ENCODE measurements at places on chromosomes 2 and 18.

GRCh38 chr2:35871672-35872071 is 483.9 kb upstream of the CRIM1 start:
- no peak for DNase-seq

GRCh38 chr2:23658466-23658942 is 268.4 kb downstream of the ATAD2B start:
- DNase-seq: peak; percentile 44

DNA sequence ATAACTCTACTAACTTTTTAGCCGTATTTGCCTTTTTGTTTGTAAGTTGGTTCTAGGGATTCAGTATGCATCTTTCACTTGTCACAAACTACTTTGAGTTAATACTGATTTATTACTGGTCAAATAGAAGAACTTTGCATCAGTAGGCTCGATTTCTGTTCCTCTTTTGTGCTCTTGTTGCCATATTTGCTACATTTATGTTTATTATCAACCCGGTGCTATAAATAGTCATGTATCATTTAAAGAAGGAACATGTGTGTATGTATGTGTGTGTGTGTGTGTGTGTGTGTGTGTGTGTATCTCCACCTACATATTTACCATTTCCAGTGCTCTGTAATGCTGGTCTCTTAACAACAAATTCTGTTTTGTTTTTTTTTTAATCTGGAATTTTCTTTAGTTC is 79.6 kb upstream of the B3GNT7 start:
- DNase-seq: no peak

GRCh38 chr2:27231921-27232320 is 14.8 kb downstream of the CAD start:
- no peak for DNase-seq

- no peak for DNase-seq
Observed at GRCh38 chr2:64773461-64774118, 119.9 kb upstream of the SERTAD2 start.

DNA sequence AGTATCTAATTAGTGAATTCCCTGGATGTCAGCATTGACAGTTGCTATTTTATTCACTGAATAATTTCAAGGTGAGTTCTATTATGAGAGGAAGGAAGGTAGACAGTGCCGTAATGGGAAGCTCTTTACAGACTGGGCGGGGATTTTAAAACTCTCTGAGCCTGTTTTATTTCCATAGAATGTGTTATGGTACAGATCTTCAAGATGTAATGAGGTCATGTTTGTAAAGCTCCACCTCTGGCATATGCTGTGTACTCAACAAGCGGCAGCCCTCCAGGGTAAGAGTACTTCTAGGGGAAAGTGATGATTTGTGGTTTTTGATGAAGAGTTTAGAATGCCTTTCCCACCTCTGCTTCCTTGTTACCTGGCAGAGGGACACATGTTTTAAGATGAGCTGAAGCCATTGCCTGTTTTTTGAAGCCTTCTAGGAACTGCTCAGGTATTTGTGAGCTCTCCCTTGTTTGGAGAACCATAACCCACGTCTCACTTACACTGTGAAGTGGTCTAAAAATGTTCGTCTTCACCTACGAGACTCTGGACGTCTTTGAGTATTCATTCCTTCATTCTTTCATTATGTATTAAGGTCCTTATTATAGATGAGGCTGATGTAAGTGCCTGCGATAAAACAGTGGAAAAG is 251.2 kb downstream of the PTGR3 start:
- no peak for DNase-seq

- DNase-seq: no peak
Observed at GRCh38 chr2:160650196-160651118, 156.8 kb upstream of the RBMS1 start.

DNA sequence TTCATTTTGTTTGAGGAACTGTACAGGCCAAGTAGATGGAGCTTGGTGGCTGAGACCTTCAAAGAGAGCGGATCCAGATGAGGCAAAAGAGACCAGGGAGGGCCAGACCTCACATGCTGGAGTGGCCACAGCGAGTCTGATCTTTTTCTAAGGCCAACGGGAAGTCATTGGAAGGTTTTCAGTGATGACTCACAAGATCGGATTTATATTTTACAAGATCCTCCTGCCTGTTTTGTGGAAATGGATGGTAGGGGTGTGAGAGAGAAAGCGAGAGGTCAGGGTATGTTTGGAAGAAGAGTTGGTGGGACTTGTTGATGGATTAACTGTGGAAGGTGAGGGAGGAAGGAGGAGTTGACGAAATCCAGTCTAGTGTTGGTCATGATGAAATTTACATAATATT is 44.6 kb upstream of the TUBA3D start:
- DNase-seq: no peak

DNA sequence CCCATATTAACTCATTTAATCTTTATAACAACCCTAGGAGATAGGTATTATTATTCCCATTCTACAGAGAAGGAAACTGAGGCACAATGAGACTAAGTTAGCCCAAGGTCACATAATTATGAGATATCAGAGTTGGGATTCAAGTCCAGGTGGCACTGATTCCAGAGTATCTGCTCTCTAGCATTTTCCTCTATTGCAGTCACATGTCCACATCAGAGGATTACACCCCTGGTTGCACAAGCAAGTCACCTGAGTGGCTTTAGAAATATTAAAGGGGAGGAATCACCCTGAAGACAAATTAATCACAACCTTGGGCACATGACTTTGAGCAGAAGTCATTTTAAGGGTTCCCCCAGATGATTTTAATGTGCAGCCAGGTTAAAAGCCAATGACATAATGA is 23.8 kb downstream of the SRD5A2 start:
- DNase-seq: no peak

GRCh38 chr2:172287190-172287589 is 140.2 kb upstream of the ITGA6 start:
- DNase-seq: no peak

- no peak for DNase-seq
Observed at GRCh38 chr2:23484275-23484674, 99.3 kb downstream of the KLHL29 start.

DNA sequence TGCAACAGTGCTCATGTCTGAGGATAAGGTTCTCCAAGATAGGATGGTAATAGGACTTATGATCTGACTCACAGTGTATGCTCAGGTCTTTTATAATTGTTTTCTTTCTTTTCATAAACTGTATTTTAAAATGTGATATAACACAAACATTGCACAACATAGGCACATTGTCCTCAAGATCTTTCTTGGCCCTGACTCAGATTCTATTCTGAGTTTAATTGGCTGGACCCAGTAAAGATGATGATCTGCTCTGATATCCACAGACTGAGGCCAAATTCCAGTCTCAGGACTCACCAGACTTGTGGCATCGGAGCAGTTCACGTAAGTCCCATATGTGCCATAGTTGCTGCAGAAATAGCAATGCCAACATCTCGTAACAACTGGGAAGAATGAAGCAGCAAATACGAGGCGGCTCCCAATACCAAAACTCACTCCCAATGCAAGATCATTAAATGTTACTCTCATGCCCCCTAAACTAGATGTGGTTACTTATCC is 448.9 kb upstream of the SLC14A2 start:
- no peak for DNase-seq

DNA sequence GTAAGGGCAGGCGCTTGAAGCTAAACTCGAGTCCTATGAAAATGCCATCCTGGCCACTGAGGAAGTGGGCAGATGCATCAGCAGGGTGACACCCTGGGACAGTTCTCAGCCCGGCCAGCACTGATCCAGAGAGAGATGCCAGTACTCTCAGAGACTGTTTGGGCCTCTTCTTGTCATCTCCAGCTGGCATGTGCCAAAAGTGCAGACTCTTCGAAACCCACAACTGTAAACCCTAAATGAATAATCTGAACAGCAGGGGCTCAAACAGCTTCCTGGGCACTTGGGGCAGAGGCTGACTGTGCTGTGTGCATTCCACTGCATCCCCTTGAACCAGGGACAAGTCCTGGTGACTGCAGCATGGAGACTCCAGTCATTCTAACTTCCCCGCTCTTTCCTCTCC is 204.2 kb upstream of the SMAD2 start:
- DNase-seq: no peak

DNA sequence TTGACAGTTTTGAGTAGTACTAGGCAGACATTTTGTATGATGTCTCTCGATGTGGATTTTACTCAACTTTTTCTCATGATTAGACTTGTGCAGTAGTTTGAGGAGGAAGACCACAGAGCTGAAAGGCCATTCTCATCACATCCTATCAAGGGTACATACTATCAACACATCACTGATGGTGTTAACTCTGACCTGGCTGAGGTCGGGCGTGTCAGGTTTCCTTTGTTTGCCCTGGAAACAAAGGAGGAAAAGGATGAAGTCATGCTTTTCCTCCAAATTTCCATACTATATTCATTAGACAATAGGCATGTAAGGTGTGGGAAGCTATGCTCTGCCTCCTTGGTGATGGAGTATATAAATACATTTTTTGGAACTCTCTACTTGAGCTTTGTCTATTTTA is 211.1 kb downstream of the DSEL start:
- no peak for DNase-seq

- DNase-seq: peak; percentile 45
Observed at GRCh38 chr2:98761267-98761781, 30.4 kb upstream of the MGAT4A start.

DNA sequence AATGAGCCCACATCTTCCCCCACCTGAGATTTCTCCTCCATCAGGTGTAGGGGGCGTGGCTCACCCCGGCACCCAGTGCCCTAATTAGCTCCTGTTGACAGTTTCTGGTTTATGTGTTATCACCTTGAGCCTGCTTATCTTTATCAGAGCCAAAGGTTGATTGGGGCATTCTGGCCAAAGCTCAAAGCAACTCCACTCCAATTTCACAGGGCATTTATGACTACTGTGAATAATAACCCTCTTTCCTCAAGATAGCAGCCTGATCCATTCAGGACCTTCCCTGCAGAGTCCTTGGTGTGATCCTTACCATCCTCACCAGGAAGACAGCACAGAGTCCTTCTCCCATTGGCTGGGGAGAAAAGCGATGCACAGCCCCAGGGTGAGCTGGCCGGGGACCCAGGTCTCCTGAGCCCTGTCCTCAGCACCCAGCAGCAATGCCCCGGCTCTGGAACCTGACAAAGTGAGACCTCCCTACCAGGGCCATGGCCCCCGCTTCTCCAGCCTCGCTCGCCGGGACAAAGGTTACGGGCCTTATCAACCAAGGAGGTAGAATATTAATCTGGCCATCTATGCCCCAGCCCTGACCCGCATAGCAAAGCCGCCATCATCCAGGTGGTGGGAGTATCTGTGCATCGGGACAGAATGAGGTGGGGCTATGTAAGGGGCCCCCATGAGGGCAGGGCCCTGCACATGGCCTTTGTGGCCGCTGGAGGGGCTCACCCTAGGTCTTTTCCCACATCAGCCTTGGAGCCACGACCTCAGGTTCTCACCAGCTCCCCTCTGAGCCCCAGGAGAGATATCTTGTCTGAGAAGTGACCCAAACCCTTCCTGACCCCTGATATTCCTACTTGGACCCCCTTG is 64.5 kb downstream of the ZFP36L2 start:
- no peak for DNase-seq

DNA sequence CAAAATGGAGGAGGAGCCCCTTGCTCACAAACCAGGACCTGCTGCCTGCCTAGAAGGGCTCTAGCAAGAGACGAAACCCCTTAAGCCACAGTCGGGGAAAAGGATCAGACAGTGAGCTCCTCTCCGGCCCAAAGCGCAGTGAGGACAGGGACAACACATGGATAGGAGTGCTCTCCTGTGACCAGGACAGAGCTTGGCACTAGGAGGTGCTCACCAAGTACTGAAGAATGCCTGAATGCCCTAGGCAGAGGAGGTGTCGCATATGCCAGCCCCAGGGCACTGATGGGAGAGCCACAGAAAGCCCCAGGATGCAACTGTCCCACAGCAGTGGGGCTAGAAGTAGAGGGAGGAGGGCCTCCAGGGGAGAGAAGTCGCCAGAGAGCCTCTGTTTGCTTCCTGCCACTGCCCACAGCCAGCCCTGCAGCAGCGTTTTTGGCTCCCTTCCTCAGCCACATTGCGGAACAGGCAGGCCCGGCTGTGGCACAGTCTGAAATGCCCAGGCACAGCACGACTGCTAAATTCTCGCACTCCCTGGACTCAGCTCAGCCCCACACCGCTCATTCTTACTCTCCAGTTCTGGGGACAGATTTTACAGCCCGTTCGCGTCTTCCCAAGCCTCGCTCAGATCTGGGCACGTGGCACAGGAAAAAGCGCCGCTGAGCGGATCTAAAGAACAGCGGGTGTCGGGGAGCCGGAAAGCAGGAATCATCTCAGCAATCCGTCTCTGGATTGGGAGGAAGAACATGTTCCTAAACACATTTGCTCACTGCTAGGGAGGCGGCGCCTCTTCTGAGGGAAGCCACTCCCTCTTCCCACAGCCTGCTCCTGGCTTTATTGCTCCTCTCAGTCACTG is 98.7 kb upstream of the POU3F3 start:
- no peak for DNase-seq

- DNase-seq: no peak
Observed at GRCh38 chr2:74947703-74948102, 10.7 kb upstream of the POLE4 start.

DNA sequence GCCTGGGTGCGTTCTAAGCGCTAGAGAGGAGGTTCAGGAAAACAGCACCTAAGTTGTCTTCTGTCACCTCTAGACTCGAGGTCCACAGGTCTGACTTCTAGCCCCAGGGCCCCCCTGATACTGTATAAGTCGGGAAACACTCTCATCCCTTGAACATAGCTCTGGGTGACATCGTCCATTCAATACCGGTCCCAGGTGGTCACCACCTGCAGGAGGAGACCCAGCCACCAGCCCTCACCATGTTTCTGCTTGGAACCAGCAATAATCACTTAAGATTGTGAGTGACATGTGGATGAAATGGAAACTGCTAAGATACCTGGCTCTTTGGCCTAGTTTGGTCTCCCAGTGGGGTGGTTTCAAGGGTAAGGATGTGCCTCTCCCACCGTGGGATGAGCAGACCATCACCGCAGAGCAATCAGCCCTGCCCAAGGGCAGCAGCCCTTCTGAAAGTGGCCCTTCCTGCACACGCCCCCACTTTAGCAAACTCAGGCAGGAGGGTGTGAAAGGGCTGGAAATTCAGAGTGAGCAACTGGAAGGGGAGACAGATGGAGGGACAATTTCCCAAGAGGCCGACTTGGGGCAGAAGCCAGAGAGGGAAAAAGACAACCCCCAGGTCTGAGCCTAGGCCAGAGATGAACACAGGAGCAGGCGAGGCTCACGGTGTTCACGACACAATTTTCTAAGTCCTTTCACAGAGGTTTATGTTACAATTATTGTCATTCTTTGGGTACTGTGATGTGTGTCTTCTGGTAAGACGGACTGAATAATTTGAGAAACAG is 95.2 kb downstream of the ZNF516 start:
- DNase-seq: no peak

- no peak for DNase-seq
Observed at GRCh38 chr2:25763575-25763974, 90.2 kb upstream of the DTNB start.

- no peak for DNase-seq
Observed at GRCh38 chr2:27191070-27191829, 20.6 kb upstream of the ATRAID start.

GRCh38 chr18:8788503-8789429 is 83.4 kb downstream of the MTCL1 start:
- no peak for DNase-seq

- no peak for DNase-seq
Observed at GRCh38 chr18:48661421-48661820, 122.6 kb downstream of the CTIF start.

- no peak for DNase-seq
Observed at GRCh38 chr2:147096671-147097070, 748.2 kb upstream of the ACVR2A start.

- no peak for DNase-seq
Observed at GRCh38 chr2:27916293-27916995, 25.9 kb downstream of the BABAM2 start.
